ENCODE measurements at places on chromosomes 16 and 17. TPM values are rescaled to one million over a fixed set of nuclear protein-coding genes. Genes with fewer than 3 reads are reported as not detected.

Gene CX3CL1
- 36.2 TPM for total RNA-seq

Gene ANKRD40CL
- not detected for total RNA-seq

Gene SMPD3
- total RNA-seq, result 0.23 TPM

Gene TMEM101
- total RNA-seq, result 12.9 TPM

Gene CFAP119
- 1.2 TPM for total RNA-seq

DNA sequence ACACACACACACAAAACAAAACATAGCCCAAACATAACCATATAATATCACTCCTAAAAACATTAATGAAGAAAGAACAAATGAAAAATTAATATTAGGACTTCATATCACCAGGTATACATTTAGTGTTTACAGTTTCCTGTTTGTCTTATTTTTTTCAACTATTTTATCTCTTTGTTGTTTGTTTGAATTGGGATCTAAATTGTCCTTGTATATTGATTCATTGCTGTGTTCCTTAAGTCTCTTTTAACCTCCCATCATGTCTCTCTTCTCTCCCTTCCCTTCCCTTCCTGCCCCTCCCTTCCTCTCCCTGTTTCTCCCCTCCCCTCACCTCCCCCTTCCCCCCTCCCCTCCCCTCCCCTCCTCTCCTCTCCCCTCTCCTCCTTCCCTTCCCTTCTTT lies 23.8 kb upstream of the CBLN1 start:
- no peak for DNase-seq

DNA sequence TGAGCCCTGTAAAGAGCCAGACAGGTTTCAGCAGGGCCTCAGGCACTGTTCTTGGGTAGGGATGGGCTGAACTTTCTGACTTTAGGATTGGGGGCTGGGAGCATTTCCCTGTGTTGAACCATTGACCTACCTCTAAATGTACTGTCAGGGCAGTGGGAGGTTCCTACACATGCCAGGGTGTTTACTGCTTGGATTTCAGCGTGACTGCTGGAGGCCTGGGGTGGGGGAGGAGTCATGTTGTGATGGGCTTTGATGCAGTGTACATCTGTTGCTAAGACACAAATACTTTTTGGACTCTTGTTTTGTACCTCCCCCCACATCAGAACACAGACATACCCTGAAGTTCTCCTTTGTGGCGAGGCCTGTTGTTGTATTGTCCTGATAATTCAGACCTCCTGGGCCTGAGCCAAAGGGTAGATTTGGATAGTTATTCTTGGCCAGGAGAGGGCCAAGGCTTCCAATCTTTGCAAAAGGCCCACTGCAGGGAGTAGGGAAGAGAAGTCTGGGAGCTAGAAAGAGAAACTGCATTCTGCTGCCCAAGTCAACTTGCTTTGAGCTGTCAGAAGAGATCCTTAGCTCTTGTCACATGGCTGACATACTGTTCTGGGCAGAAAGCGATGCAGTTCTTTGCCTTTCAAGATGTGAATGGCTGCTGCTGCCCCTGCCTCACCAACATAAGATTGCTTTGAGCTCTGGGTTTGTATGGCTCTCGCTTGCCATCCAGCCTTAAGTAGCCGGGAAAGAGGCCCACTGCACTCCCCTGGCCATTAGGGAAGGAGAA lies 3.7 kb downstream of the NFE2L1 start:
- DNase-seq, result peak; percentile 78

DNA sequence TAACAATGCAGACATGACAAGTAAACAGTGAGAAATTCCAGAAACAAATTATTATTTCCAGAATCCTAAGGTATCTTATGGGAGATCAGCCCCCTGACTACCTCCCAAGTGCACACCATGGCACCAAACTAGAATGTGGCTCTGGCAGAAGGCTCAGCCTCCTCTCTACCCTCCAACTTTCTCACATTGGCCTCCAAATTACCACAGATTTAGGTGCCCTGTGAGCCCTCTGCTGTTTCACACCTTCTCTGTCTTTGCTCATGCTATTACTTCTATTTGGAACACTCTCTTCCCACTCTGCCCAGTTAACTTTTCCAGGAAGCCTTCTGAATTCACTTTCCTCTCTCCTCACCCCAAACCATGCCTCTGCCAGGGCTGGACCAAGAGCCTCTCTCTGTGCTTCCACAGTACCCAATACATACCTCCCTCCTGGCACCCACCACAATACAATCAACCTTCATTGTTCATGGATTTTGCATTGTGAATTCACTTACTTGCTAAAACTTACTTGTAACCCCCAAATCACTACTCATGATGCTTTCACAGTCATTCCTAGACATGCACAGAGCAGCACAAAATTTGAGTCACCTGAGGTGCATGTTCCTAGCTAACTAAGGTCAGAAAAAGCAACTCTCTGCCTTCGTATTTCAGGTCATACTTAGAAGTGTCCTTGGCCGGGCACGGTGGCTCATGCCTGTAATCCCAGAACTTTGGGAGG lies 31.4 kb downstream of the SMG6 start:
- DNase-seq, result no peak

DNA sequence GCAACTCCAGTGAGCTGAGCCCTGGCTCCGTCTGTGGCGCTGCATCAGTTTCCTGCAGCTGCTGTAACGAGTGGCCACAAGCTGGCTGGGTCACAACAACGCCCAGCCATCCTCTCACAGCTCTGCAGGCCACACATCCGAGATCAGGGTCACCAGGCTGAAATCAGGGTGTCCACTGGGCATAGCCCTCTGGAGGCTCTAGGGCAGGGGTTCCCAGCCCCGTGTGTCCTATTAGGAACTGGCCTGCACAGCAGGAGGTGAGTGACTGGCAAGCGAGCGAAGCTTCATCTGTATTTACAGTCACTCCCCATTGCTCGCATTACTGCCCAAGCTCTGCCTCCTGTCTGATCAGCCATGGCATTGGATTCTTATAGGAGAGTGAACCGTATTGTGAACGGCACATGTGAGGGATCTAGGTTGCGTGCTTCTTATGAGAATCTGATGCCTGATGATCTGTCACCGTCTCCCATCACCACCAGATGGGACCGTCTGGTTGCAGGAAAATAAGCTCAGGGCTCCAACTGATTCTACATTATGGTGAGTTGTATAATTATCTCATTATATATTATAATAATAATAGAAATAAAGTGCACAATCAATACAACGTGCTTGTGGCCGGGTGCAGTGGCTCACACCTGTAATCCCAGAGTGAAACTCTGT lies 176.5 kb downstream of the SEC14L1 start:
- DNase-seq, result peak; percentile 51

DNA sequence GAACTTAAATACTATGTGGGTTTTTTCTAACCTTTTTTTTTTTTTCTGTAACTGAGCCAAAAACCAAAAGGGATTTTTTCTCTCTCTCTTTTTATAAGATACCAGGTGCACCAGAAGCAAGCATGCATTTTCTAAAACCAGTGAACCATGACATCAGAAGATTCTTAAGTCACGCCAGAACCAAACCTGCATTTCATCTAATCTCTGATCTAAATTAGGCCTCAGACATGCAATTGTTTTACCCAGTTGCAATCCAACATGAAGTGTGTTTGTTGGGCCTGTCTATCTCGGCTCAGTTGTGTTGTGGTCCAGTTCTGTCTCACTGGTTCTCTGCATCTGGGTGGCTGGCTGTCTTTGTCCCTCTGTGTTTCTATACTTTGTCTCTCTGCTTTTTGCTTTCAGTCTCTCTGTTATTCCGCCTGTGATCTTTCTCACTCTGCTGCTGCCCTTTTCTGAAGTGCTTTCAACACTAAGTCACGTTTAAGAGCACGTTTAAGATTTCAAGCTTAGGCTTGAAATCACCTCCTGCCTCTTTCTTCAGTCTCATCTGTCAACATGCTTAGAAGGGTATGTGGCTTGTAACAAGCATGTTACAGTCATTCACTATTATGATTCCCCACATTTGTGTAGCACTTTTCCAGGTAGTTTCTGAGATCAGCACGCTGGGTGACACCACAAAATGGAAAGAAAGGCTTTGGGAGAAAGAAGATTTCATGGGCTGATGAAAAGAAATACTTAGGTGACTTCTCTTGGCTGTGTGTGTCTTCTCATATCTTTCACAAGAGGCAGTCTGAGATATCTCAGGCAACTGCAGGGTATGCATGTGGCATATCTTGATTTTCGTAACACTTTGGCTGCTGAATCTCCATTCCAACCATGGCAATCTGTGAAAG lies 488.9 kb downstream of the SHISA9 start:
- no peak for DNase-seq

GRCh38 chr17:2172999-2173398 lies 118.1 kb downstream of the HIC1 start:
- DNase-seq, result no peak

GRCh38 chr17:57925361-57925990 lies 29.7 kb downstream of the CUEDC1 start:
- no peak for DNase-seq

GRCh38 chr16:9114112-9114511 lies 22.7 kb downstream of the HAPSTR1 start:
- DNase-seq, result no peak

DNA sequence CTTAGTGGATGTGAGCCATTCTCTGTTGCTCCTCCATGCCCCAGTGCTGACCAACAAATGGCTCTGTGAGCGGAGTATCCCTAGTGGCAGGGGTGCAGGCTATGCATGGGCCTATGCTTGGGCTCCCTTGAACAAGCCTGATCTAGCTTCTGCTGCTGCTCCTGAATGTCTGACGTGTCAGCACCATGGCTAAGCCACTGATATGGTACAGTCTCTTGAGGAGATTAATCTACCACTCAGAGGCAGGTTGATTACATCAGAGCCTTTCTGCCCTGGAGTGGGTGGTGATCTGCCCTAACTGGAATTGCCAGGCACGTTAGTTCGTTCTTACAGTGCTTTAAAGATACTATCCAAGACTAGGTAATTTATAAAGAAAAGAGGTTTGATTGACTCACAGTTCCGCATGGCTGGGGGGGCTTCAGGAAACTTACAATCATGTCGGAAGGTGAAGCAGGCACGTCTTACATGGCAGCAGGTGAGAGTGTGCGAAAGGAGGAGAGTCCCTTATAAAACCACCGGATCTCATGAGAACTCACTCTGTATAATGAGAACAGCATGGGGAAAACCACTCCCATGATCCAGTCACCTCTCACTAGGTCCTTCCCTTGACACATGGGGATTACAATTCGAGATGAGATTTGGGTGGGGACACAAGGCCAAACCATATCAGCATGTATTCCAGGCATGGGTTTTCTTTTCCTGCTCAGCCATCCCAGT lies 41.5 kb upstream of the B4GALNT2 start:
- DNase-seq, result no peak
